Omental fat pad (tissue), 4 donors: ENCODE measurements at places on chromosomes 3 and 15.

- no peak for DNase-seq
Observed at GRCh38 chr3:119276680-119277079, 17.5 kb upstream of the ARHGAP31 start.

- DNase-seq, result no peak
Observed at GRCh38 chr15:49190586-49190985, 20.5 kb downstream of the GALK2 start.

DNA sequence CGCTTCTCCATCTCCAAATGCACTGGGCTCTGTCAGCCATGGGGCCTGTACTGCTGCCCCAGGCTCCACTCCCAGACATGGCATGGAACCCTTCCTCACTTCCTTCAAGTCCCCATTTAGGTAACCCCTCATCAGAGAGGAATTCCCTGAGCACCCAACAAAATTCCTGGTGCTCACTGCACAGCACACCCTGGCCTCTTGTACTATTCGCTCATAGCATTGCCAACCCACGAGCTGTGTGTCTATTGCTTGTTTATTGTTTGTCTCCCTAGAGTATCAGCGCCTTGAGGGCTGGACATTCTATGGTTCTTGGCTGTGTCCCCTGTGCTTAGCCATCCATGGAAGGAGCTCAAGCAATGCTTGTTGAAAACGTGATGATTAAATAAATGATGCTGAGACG is 46.1 kb upstream of the SLCO2A1 start:
- no peak for DNase-seq

GRCh38 chr15:97680606-97681220 is 279.8 kb upstream of the ARRDC4 start:
- DNase-seq, result no peak

DNA sequence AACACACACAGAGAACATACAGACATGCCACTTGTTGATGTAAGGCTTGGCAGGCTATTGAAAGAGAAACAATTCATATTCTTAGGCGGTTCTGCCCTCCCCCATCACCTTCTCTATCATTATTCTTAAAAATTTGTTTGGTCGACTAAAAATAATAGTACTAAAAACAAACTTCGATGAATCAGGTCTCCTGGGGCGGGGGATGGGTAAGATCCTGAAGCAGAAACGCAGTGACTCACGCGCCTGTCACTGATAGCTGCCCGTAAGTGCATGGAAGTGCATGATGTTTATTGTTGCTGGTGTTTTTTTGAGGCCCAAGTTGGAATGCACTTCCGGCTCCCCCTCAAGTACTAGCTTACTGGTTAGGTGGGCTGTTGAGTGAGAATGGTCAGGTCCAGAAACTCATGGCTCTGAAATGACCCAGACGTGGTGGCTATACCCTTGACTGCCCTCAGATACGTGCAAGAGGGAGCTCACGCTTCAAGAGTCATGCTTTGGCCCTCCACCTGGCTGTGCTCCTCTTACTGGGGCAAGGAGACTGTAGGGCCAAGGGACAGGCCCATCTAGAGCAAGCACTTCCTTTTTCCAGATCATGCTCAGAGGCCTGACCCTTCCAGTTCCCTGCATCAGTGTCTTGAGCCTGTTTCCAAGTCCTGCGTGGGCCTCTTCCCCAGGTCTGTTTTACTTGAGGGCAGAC is 10.9 kb downstream of the SMAD3 start:
- no peak for DNase-seq

GRCh38 chr3:134074001-134074789 is 44.5 kb upstream of the SLCO2A1 start:
- DNase-seq, result no peak

GRCh38 chr3:81425198-81425868 is 336.1 kb downstream of the GBE1 start:
- DNase-seq, result no peak

DNA sequence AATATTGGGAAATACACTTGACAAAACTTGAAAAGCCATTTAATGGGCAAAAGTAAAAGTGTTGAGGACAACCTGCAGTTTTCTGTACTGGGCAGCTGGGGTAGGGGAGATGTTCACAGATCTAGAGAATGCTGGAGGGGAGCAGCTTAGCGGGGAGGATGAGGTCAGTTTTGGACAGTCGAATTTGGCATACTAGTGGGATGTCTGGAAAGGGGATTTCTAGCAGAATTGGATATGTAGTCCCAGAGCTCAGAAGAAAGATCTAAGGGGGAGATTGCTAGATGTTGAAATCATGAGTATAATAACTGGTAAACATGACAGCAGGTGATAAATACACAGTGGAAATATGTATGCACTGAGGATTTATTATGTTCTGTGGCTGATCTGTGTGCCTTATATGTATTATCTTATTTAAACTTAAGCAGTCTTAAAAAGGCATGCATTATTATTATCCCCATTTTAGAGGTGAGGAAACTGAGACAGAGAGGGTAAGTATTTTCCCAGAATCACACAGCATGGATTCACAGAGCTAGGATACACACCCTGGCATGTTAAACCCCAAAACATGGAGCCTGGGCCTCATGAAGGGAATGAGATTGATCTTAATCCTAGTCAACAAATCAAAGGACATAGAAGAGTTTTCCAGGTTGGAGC is 42.7 kb downstream of the TLNRD1 start:
- no peak for DNase-seq

DNA sequence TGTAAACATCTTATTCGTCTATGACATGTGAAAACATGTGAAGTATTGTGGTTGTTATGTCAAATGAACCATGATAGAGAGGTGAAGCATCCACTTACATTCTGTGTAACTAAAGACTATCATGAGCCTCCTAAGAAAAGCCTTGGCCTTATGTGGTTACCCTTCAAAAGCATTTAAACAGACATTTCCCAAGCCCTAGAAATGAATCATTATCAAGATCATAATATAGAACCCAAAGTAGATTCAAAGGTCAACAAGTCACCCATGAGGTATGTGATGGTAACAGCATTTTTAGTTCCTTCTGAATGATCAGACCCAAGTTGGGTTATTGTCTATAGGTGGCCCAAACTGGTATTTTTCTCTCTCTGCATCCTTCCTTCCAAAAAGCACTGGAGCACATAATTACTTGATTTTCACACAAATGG is 408.0 kb downstream of the TBL1XR1 start:
- no peak for DNase-seq

GRCh38 chr3:46848271-46849044 is 14.8 kb downstream of the MYL3 start:
- no peak for DNase-seq

DNA sequence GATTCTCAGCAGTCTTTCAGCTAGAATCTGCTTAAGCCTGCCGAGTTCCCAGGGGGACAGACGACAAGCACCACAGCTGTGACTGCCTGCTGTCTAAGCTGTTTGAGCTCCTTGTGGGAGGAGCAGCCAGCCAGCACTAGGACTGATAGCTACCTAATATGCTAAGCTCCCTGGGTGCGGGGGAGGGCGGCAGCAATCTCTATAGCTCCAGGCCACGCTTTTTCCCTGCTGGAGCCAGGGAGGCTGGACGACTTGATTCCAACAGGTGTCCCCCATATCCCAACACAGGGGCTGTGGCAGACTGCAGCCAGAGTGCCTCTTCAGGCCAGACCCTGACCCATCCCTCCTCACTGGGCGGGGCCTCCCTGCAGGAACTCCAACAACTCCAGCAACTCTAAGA is 134.1 kb upstream of the ARPP21 start:
- DNase-seq, result no peak

GRCh38 chr3:44682182-44682896 is 30.1 kb upstream of the ZNF502 start:
- DNase-seq, result no peak

DNA sequence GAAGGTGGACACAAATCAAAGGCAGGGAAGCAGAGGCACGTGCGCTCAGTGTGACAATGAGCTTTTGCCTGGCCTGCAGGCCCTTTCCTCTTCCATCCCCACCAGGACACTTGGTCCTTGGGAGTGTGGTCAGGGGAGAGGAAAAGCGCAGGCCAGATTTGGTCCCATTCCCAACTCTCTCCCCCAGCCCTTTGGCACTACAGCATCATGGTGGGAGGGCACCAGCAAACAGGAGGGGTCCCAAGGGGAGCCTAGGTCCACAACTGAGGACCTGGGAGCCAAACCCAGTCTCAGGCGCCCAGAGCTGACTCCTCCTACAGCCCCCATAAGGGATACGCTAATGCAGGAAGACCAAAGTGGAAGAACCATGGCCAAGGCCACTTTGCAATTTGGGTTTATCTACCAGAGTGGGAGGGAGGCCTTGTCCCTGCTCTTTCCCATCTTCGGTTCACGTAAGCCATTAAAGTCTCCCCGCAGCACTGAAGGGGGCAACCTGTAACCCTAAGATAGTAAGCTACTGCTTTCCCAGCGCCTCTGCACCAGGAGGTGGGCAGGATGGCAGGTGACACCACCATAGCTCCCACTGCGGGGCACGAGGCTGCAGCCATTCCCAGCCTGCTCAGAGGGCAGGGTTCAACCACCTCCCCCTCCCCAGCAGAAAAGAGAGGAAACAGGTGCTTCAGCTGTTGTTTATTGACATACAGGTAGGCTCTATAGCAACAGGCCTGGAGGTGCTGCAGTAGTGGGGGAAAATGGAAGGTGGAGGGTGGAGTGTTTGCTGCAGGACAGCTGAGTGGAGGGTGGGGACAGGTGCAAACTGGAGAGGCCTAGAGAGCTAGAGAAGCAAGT is 993 bp upstream of the GRAMD2A start:
- no peak for DNase-seq

- DNase-seq, result no peak
Observed at GRCh38 chr3:129992781-129993180, 18.3 kb downstream of the TRH start.

- no peak for DNase-seq
Observed at GRCh38 chr15:72318408-72318942, 1.5 kb downstream of the CELF6 start.

DNA sequence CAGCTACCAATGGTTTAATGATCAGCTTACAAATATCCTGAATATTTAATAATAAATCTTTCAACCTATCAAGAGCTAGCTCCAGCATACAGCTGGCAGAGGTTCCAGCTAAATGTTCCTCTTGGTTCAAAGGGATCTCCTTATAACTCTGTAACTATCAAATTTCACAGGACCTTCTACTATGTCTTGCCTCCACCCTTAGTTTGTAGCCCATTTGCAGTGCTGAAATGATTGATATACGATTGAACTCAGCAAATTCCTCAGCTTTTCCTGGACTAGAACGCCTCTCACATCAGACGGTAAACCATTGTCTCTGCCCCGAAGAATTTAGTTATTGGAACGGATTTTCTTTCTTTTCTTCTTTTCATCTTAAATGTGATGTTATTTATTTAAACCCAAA is 41.5 kb downstream of the CD200R1L start:
- no peak for DNase-seq

- DNase-seq, result no peak
Observed at GRCh38 chr3:164641071-164641470, 437.2 kb downstream of the SI start.

DNA sequence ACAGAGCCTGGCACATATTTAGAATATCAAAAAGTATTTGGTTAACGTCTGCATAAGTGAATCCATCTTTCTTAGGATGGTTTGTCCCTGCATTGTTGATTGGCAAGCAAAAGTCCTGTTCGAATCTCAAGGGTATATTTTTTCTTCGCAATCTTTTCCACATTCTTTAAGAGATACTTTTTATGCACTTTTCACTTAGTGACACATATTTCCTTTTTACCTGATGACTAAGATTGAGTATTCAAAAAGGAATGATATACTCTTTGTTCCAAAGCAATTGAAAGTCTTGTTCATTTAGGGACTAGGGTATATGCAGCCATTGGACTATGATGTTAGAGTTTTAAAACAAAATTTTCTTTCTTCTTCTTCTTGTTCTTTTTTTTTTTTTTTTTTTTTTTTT is 349.9 kb downstream of the NLGN1 start:
- no peak for DNase-seq

- no peak for DNase-seq
Observed at GRCh38 chr15:80527961-80528360, 123.8 kb downstream of the ARNT2 start.
